Brain microvascular endothelial cell (primary cell): ENCODE measurements at places on chromosomes 11 and 22.

DNA sequence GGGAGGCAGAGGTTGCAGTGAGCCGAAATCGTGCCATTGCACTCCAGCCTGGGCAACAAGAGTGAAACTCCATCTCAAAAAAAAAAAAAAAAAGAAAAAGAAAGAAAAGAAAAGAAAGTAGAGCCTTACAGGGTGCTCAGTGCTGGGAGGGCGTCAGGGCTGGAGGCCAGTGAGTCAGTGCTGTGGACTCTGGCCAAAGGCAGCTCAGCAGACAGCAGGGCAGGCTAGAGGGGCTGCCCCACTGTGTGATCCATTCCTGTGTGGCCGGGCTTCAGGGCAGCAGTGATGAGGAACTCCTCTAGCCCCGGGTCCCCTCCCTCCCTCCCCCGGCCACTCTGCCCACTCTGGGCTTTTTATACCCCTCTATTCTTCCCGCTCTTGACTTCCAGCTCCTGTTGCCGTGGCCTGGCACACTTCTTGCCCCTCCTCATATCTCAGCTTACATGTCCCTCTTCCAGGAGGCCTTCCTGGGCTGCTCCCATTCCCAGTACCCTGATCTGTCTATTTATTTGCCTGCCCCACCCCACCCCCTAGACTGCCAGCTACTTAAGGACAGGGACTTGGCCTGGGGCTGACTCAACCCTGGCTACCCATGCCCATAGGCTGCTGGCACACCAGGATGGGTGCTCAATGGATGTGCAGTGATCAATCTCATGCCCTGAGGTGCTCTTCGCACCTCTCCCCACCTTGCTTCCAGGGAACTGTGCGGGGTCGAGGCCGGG is 10.1 kb downstream of the SYT12 start:
- peak; percentile 93 for DNase-seq

- no peak for DNase-seq
Measured at GRCh38 chr11:75470476-75471080, 37.6 kb upstream of the KLHL35 start.

- no peak for DNase-seq
Measured at GRCh38 chr11:66559866-66560676, 8.3 kb downstream of the CTSF start.

GRCh38 chr11:61052182-61052972 is 49.9 kb upstream of the CD5 start:
- no peak for DNase-seq

- DNase-seq: no peak
Measured at GRCh38 chr11:59973097-59973496, 9.3 kb downstream of the OOSP4A start.

GRCh38 chr11:108846009-108846408 is 181.1 kb downstream of the DDX10 start:
- DNase-seq: no peak

GRCh38 chr22:35488513-35488912 is 52.1 kb upstream of the RASD2 start:
- DNase-seq: no peak

GRCh38 chr11:86934926-86935579 is 20.1 kb downstream of the FZD4 start:
- DNase-seq: no peak

GRCh38 chr11:13955971-13956421 is 6.5 kb upstream of the SPON1 start:
- peak; percentile 33 for DNase-seq

DNA sequence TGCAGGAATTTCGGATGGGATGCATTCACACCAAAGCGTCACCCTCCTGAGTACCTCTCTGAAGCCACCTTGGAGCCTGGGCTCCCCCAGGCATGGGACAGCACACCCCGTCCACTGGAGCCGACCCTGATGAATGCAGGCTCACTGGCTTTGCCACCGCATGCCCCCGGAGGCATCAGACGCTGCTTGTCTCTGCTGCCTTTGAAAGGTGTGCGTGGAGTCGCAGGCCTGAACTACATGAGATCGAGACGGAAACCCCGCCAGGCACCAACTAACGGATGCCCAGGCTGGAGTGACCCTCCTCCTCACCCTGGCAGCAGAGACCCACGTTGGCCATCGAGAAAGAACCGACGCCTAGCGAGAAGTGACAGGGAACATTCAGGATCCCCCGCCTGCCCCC is 22.5 kb downstream of the KRTAP5-5 start:
- DNase-seq: no peak

DNA sequence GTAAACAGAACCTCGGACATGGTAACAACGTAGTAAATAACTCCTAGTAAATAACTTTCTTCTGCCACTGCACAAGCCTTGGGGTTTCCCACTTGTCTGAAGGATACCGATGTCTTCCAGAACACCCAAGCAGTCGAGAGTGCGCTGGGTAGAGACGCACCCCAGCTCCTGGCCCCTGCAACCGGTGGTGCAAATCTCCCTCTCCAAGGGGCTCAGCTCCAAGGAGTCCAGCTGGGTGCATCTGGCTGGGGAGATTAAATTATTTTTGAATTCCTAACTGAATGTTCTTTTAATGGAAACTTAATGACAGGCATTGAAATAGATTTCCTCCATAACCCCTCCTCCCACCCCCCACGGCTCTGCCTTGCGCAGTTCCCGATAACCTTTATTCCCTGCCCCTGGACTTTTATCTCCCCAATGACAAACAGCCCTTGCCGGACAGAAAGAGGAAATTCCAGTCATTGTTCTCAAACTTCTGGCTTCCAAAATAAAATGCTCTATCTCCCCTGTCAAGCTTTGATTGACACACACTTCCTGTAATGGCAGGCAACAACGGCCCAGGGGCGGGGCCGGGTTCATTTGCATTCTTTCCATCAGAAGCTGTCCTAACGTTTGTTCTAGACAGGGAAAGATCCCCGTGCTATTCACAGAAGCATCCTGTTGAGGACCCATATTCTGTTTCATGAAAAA is 31.2 kb downstream of the KCNJ1 start:
- peak; percentile 48 for DNase-seq

DNA sequence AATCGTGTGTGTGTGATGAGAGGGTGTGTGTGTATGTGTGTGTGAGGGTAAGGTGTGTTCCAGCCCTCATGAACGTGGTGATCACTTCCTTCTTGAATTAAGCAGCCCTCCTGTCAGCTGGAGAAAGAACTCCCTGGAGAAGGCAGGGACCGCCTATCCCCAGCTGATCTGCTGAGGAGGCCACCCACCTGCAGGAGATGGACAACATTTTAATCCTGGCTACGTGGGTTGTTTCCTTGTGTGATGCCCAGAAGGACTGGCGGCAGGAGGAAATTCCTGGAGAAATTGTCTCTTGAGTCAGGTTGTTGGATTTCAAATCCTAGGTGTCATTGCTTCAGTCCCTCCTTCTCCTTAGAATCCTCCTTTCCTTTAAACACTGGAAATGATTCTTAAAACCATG is 878.8 kb downstream of the NTM start:
- no peak for DNase-seq

- DNase-seq: no peak
Measured at GRCh38 chr11:130282111-130282510, 32.6 kb downstream of the ZBTB44 start.

DNA sequence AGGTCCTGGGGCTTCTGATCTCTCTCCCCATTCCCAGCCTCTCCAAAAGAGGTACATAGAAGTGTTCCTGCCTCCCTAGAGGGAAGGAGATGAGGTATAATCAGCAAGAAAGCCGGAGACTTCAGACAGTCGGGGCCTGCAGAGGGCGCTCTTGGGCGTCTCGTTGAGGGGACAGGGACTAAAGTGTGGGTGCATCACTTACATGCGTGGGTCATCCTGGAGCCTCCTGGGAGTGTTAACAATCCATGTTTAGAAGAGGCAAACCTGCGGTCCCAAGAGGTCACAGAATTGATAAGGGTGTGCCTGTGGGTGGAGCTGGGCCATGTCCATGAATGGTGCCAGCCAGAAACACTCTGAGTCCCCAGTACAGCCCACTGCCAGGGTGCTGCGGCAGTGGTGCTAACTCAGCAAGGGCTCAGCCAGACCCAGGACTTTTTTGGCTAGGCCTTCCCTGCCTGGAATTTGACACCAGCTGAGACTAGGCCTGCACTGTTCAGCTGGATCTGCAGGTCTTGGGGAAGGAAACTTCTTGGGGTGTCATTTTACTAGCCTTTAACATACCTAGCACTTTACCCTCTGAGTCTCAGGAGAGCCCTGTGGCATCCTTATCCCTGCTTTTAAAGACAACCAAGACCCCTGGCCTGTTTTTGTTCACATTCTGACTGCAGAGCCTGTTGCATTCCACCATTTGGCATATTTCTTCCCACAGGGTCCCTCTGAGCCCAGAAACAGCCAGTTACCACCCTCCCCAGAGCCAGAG is 5.5 kb downstream of the YDJC start:
- DNase-seq: no peak

GRCh38 chr22:24595863-24596262 is 3.0 kb upstream of the LRRC75B start:
- DNase-seq: no peak

GRCh38 chr11:86688398-86689179 is 16.2 kb upstream of the ME3 start:
- DNase-seq: peak; percentile 81

GRCh38 chr11:134555510-134555909 is 143.5 kb upstream of the B3GAT1 start:
- no peak for DNase-seq

GRCh38 chr22:23574371-23574811 is 5.7 kb downstream of the IGLL1 start:
- no peak for DNase-seq

- DNase-seq: no peak
Measured at GRCh38 chr22:48061726-48062125, 1299.3 kb downstream of the TBC1D22A start.

DNA sequence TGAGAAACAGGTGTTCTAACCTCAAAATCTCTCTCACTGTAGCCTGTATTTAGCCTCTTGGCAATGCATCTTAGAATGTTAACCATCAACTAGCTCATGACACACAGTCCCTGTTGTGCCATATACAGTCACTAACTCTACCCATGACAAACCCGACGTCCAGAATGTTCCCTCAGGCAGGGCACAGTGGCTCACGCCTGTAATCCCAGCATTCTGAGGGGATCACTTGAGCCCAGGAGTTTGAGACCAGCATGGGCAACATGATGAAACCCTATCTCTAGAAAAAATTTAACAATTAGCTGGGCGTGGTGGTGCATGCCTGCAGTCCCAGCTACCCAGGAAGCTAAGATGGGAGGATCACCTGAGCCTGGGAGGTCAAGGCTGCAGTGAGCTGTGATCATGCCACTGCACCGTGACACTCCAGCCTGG is 18.2 kb upstream of the CCDC34 start:
- no peak for DNase-seq

- DNase-seq: no peak
Measured at GRCh38 chr22:47192651-47193437, 430.4 kb downstream of the TBC1D22A start.

DNA sequence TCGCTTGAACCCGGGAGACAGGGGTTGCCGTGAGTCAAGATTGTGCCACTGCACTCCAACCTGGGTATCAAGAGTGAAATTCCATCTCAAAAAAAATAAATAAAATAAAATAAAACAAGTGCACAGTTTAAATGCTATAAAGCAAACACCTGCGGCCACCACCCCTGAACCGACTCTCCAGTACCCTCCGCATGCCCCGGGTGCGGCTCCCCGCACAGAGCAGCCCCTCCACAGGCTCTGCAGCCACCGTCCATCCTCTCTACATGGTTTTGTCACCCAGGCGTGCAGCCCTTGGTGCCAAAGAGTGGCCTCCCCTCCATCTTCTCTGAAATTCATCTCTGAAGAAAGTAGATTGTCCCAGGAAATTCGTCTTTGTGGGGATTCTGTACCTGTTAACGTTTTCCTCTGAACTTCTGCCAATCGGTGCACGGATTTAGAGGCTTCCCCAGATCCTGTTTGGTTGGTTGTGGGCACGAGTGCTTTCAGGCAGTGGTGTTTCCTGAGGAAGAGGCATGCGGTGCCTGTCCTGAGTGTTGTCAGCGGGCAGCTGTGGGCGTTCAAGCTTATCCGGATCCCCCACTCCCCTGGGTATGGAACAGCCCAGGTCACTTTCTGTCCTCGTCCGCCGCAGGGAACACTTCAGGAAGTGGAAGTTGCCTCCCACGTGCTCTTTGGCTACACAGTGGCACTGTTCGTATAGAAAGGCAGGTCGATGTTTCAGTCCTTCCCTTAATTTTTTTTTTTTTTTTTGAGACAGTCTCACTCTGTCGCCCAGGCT is 4.1 kb downstream of the MIOX start:
- DNase-seq: no peak

DNA sequence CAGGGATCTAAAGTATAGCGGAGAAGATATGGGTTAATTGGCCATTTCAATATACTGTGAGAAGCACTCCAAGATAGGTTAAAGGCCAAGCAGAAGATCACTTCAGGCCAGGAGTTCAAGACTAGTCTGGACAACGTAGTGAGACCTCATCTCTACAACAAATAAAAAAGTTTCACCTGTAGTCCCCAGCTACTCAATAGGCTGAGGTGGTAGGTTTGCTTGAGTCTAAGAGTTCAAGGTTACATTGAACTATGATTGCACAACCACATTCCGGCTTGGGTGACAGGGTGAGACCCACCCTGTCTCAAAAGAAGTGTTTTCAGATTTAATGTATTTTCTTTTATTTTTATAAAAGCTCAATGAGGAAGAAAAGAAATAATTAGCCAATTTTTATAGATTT is 25.4 kb downstream of the PATL1 start:
- DNase-seq: no peak

- no peak for DNase-seq
Measured at GRCh38 chr11:44199298-44199697, 103.8 kb downstream of the EXT2 start.

- DNase-seq: peak; percentile 81
Measured at GRCh38 chr11:47233989-47234668, 14.5 kb downstream of the ACP2 start.

- DNase-seq: no peak
Measured at GRCh38 chr11:19673924-19674729, 38.5 kb upstream of the NAV2 start.

DNA sequence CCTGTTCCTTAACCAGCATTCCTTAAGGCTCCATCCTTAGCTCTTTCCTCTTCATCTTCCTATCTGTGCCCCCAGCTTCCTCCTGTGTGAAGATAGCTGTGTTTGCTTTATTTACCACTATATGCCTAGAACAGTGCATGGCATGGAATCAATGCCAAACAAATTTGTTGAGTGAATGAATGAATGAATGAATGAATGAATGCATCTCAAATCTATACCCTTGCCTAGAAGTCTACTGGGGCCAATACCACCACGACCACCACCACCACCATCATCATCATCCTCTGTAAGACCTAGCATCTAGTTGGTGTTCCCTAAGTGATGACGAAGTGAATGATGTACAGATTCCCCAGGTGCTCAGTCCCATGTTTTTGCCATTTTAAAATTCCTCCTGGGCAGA is 819 bp upstream of the OTOG start:
- no peak for DNase-seq

DNA sequence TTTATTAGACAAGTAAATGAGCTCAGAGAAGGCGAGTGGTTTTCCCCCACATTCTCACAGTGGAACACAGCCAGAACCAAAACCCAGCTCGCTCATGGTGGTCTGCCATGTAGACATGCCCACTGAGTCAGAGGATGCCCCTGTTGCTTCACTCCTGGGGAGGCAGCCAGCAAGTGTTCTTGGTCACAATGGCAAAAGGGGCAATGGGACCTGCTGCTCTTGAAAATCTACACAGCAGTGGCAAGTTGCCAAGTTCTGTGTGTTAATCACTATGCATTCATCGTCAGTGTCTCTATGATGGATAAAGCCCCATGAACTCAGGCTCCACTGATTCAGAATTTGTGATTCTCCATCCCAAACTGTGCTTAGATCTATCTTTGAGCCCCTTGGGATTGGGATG is 64.7 kb upstream of the TBCEL start:
- no peak for DNase-seq
